Hepatocyte (in vitro differentiated cells): ENCODE measurements at places on chromosomes 4 and X. TPM values are rescaled to one million over a fixed set of nuclear protein-coding genes. Genes with fewer than 3 reads are reported as not detected.

Gene MANBA
- total RNA-seq, result 91.4 and 98.1 TPM in 2 replicates

Gene C4orf36
- total RNA-seq, result 1.2 and 1.3 TPM in 2 replicates

Gene ERAS
- 0.47 TPM in 1 of 2 replicates, not detected in the other for total RNA-seq

Gene CXorf38
- 10.2 and 11.3 TPM in 2 replicates for total RNA-seq

Gene SATL1
- 0.17 and 0.32 TPM in 2 replicates for total RNA-seq

Gene GPR78
- total RNA-seq, result 0.36 and 1.0 TPM in 2 replicates

Gene PDLIM5
- 121 and 122 TPM in 2 replicates for total RNA-seq

Gene IL13RA2
- total RNA-seq, result 0.17 TPM in 1 of 2 replicates, not detected in the other

Gene CXCL3
- 12.9 and 16.1 TPM in 2 replicates for total RNA-seq

Gene PNMA6F
- total RNA-seq, result not detected in 2 replicates

Gene GAGE13
- not detected in 2 replicates for total RNA-seq

Gene PLAC1
- total RNA-seq, result 0.24 and 2.9 TPM in 2 replicates

Gene UPF3B
- total RNA-seq, result 3.3 and 4.3 TPM in 2 replicates

Gene SRPK3
- total RNA-seq, result 0.08 and 0.20 TPM in 2 replicates

Gene RUFY3
- total RNA-seq, result 31.2 and 40.1 TPM in 2 replicates

Gene CT83
- total RNA-seq, result not detected in 2 replicates

Gene RPL39
- 6,564 and 8,635 TPM in 2 replicates for total RNA-seq

Gene FHIP1A
- total RNA-seq, result 7.1 and 21.7 TPM in 2 replicates

Gene PAGE5
- not detected in 2 replicates for total RNA-seq

Gene FOXR2
- total RNA-seq, result not detected in 2 replicates

Gene ELF4
- total RNA-seq, result 19.9 and 21.1 TPM in 2 replicates

Gene PF4V1
- total RNA-seq, result not detected in 2 replicates

Gene FDCSP
- not detected in 2 replicates for total RNA-seq

Gene CT47B1
- total RNA-seq, result not detected in 2 replicates

Gene MAGEB1
- not detected in 2 replicates for total RNA-seq

Gene ARAF
- 29.8 and 44.0 TPM in 2 replicates for total RNA-seq

Gene SYAP1
- 57.8 and 59.7 TPM in 2 replicates for total RNA-seq

Gene SHOX
- 0.08 and 0.10 TPM in 2 replicates for total RNA-seq

Gene CDS1
- 21.3 and 24.3 TPM in 2 replicates for total RNA-seq

Gene CACNA1F
- total RNA-seq, result 0.04 and 1.6 TPM in 2 replicates

Gene SSX4B
- total RNA-seq, result not detected in 2 replicates

Gene GBA3
- 30.5 and 34.2 TPM in 2 replicates for total RNA-seq

Gene TIGD4
- total RNA-seq, result 0.84 and 1.3 TPM in 2 replicates

Gene AIFM1
- 54.9 and 60.0 TPM in 2 replicates for total RNA-seq

Gene ATP2B3
- total RNA-seq, result 0.12 TPM in 1 of 2 replicates, not detected in the other

Gene HS6ST2
- 18.5 and 21.9 TPM in 2 replicates for total RNA-seq

Gene FATE1
- not detected in 2 replicates for total RNA-seq

Gene ZMAT1
- 2.5 and 4.1 TPM in 2 replicates for total RNA-seq

Gene ZNF630
- total RNA-seq, result 2.8 and 3.7 TPM in 2 replicates

Gene RBMX2
- total RNA-seq, result 12.8 and 17.8 TPM in 2 replicates

Gene OPRPN
- total RNA-seq, result not detected in 2 replicates

Gene DGKK
- total RNA-seq, result 0.36 and 0.40 TPM in 2 replicates

Gene YY2
- total RNA-seq, result 1.5 and 2.4 TPM in 2 replicates

Gene FAM9B
- total RNA-seq, result not detected in 2 replicates

Gene SLC7A11
- total RNA-seq, result 24.3 and 26.1 TPM in 2 replicates

Gene POF1B
- total RNA-seq, result 33.4 and 35.2 TPM in 2 replicates

Gene SPANXN4
- total RNA-seq, result not detected in 2 replicates

Gene GAGE12H
- not detected in 2 replicates for total RNA-seq

Gene TMEM31
- 0.28 TPM in 1 of 2 replicates, not detected in the other for total RNA-seq

Gene CT45A2
- not detected in 2 replicates for total RNA-seq

Gene SYN1
- 0.43 and 1.2 TPM in 2 replicates for total RNA-seq

Gene PNMA6E
- not detected in 2 replicates for total RNA-seq

Gene CPE
- total RNA-seq, result 85.2 and 106 TPM in 2 replicates

Gene CT45A5
- not detected in 2 replicates for total RNA-seq

Gene AMER1
- 6.3 TPM in 2 replicates for total RNA-seq

Gene MCUB
- 6.2 and 6.9 TPM in 2 replicates for total RNA-seq
